ENCODE measurements at places on chromosomes 16 and 17.

DNA sequence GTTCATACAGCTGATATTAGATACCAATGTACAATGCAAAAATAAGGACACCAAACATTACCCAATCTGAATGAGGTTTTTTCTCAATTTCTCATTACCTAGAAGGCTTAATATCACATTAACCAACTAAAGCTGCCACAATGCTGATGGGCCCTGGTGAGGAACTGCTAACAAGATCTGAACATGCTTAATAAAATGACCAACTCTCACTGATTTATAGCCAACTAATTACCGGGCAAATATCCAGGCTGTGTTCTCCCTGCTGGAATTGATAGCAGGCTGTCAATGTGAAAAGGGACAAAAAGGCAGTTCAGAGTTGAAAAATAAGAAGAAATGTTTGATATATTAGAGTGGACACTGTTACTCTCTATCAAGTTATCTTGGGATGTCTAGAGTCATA, 124.6 kb downstream of the TOX3 start:
- DNase-seq, result no peak

- DNase-seq, result no peak
Measured at GRCh38 chr17:49997301-49997650, 2.3 kb upstream of the DLX3 start.

DNA sequence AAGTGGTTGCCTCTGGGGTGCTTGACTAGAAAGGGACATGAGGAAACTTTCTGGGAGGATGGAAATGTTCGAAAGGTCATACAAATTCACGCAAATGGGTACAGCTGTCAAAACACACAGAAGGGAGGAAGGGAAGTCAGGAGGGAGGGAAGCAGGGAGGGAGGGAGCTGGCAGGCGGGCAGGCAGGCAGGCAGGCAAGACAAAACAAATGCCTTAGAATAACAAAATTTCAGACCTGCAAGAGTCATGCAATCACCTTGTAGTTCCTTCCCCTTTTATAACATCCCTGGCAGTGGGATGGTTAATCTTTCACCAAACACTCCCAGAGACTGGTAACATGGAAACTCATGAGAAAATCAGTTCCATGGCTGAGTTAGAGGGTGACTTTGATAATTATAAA, 189.2 kb downstream of the STX8 start:
- DNase-seq, result no peak

DNA sequence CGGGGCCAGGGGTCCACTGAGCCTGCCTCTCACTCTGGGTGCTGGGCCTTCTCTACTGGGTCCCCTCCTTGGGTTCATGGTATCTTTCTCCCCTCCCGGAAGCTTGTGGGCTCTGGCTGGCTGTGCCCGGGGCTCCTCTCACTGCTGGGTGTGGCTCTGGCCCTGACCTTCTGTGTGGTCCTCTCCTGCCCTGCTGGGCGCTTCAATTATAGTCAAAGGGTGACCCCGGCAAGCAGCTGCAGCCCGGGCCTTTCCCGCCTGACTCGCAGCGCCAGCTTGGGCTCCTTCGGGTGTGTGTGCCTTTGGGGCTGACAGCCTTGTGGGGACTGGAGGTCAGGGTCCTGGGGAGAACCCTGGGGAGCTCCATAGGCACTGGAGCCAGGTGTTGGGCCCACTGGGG, 54.2 kb upstream of the PVALEF start:
- DNase-seq, result no peak

- DNase-seq, result peak; percentile 81
Measured at GRCh38 chr17:78497115-78497540, 80.1 kb downstream of the DNAH17 start.

Measured in hematopoietic multipotent progenitor cell treated with erythropoietin and hydrocortisone succinate and interleukin-3 and kit ligand, for 6 days (in vitro differentiated cells).